ENCODE measurements at places on chromosomes 5 and 9.
A peak's percentile ranks its signal among the peaks of the same experiment; 100 is the strongest.

DNA sequence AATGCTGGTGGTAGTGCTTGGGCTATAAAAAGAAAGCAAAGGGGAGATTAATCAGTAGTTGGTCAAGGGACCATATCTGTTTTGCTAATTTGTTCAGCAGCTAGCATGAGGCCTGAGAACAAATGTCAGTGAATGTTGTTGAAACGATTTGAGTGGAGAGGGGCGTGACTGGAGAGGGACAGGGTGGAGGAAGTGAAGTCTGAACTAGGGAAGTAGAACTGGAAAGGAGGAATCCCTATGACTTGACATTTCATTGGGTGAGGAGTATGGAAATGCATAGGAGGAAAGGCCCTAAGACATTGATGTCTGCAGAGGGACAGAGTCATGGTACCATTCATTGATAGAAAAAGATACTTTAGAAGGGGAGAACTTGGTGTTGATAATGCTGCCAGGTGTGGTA lies 19.7 kb downstream of the TLE4 start:
- DNase-seq: no peak

DNA sequence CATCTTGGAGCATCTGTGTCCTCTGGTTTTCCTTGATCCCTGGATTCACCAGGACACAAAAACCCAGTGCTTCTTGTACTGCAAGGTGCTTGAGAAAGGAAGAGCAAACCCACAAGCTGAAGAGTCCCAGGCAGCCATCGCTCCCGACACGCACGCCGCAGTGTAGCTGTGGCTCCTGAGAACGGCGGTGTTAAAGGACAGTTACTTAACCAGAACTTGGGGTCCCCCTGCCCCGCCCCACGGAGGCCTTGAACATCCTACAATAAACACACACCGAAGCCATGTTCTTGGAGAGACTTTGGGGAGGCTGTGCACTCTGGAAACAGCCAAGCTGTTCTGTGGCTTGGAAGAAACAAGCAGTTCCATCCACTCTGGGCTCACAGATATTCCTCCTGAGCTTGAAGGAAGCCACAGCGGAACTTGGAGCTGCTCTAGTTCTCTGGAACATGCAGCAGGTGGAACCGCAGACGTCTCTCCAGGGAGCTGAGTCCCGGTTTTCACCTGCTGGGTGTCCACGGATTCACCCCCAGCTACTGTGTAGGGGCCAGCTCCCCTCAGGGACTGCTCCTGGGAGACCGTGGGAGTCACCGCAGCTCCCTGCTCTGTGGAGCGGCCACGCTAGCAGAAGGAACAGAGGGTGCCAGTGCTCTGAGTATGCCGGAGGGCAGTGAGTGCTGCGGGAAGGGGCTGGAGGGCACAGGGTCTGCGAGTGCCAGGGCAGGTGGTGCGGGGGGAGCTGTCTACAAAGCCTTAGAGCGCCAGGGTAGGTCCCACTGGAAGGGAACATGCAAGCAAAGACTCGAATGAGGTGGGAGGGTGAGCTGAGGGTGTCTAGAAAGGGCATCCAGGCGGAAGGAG lies 107.3 kb downstream of the ADAMTS2 start:
- DNase-seq: no peak

GRCh38 chr9:75365196-75365595 lies 276.9 kb downstream of the OSTF1 start:
- DNase-seq: no peak

DNA sequence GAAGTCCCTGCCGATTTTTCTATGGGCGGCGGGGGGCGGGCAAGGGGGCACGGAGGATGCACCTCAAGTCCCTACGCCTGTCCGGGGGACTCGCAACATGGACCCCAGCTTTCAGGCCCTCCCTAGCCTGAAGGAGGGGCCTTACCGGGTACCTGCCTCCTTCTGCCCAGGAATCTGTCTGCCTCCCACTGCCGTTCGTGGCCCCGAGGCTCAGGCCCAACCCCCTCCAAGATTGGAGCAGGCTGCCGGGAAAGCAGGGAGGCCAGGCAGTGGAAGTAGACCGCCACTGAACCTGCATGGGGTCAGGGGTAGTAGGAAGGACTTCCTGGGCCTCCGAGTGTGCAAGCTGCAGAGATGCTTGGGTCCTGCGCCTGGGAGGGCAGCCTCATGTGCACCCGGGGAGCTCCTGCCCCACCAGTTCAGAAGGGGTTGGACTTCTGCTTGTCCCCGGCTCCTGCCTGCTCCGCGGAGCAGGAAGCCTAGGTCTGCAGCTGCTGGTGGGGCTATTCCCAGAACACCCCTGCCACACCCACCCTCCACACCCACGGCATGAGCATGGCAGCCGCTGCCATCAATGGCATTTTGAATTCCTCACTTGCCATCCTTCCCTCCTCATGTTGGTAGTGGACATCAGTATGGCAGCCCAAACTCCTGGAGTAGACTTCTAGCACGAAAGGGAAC lies 1312.7 kb upstream of the ACO1 start:
- no peak for DNase-seq

DNA sequence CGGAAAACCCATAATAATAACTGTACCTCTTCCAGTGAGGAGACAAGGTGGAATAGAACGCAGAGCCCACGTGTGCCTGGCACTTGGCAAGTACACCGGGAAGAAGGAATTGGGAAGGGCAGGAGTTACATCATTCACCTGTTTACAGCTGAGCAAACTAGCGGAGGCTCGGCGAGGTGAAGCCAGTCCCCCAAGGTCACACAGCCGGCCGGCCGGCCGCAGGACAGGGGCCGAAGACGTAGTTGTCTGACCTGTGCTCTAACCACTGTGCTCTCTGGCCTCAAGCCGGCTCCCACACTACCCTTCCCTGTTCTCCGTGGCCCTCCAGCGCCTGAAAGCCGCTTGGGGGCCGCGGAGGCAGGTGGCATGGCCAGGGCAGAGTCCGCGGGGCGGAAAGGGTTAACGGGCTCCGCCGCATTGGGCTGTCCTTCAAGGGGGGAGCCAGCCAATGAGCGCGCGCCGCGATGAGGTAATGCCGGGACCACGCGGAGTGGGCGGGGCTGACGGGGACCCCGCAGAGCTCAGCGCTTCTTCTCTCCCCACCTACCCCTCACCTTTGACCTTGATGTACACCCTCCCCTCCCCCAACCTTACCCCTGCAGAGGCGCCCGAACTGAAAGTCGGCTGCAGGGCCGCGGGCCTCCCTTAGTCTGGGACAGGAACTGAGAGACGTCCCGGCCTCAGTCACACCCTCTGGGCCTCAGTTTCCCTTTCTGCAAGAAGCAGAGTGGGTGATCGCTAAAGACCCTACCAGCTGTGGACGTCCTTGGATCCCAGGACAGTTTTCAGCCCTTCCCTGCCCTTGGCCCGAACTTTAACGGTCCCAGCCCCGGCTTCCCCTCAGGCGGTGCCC lies 125.1 kb downstream of the C9orf50 start:
- peak; percentile 86 for DNase-seq

GRCh38 chr5:37198842-37199241 lies 50.3 kb downstream of the CPLANE1 start:
- no peak for DNase-seq

DNA sequence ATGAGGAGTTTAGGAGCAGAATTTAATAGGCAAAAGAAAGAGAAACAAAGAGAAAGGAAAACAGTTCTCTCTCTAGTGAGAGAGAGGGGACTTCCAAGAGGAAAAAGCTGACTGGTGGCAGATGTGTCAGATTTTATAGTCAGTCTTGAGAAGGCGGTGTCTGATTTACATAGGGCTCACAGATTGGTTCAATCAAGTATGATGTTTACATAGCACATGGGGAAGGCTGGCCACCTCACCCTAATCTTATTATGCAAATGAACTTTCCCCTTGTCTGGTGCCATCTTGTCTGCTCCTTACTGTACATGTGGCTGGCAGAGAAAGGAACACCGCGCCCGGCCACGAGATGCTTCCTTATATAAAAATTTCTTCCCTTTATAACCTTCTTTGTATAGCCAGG lies 24.7 kb downstream of the UNC13B start:
- DNase-seq: no peak

DNA sequence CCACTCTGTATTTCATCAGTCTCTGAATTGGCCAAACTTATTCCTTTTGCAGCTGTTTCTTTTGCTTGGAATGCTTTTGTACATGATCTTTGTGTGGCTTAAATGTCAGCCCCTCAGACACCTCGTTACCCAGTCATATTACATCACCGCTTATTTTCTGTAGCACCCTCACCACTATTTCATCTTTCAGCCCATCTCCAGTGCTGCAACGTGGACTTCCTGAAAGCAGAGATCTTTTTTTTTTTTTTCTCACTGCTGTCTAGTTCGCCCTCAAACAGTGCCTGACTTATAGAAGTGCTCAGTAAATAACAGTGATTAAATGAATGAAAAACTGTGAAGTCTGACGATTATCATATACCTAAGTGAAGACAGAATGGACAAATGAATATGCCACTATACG lies 835 bp downstream of the SRA1 start:
- DNase-seq: no peak

DNA sequence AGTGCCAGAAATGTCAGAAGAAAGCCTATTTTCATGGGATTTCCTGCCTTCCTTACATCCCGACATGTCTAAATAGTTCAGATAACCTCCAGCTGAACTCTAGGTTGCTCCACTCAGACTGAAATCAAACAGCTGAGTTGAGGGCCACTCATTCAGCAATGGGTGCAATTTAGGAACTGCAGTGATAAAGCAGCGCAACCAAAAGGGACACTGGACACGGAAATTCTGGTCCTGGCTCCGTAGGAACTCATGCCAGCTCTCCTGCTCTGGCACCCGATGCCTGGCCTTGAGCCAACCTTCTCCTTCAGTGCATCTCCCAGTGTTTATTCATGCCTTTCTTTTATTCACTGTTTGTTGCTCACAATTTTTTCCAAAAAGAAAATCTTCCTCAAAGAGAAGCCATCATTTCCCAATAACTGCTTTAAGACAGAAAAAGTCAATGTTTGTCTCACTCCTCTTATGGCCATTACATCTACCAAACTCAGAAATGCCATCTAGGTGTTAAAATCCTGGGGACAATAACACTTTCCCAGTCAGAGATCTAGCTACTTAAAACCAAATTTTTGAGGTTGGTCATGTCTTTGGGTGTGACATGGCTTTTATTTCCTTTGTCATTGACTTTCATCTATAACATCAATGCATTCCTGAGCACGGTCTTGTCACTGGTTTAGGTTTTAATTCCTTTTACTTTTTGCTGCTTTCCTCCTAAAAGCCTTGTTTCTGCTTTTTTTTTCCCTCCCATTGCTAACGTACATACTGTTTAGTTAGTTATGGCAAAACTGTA lies 126.9 kb downstream of the PDE4D start:
- DNase-seq: no peak

Data from HepG2 (cell line).